MCF 10A (cell line): ENCODE measurements at places on chromosomes 13 and 19. TPM values are rescaled to one million over a fixed set of nuclear protein-coding genes. Genes with fewer than 3 reads are reported as not detected.

UBE2L5 gene
- not detected in 2 replicates for total RNA-seq

RHPN2 gene
- 4.9 and 5.5 TPM in 2 replicates for total RNA-seq

DNA sequence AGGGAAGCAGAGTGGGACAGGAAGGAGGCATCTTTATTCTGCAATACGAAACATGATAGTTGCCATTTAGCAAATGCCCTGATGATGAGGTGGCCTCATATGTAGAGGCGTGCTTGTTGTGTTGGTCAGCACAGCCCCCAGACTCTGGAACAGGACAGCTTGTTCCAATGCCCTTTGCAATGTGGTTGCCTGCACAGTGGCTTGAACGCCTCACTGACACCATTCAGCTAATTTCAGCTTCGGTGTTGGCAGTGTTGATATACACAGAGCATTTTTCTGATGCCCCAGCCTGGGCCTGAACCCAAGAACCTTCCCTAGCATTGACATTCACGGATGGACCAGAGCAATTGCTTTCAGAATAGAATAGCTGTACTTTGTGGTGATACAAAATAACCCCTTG, 133.3 kb downstream of the HS6ST3 start:
- no peak for DNase-seq

GRCh38 chr19:49335071-49335783, at the start of gene CD37:
TSS of gene CD37 (plus strand) at chr19:49335406. CDS start at chr19:49335541, 135 bp downstream.
- no peak for DNase-seq

GRCh38 chr19:14514215-14514863, 3.9 kb downstream of the DNAJB1 start:
- no peak for DNase-seq

GRCh38 chr13:95642999-95643398, 1.5 kb downstream of the DZIP1 start:
- DNase-seq: no peak
